ENCODE measurements at places on chromosomes 5 and 9.

- no peak for DNase-seq
Measured at GRCh38 chr5:572398-573019, 39.6 kb upstream of the CEP72 start.

DNA sequence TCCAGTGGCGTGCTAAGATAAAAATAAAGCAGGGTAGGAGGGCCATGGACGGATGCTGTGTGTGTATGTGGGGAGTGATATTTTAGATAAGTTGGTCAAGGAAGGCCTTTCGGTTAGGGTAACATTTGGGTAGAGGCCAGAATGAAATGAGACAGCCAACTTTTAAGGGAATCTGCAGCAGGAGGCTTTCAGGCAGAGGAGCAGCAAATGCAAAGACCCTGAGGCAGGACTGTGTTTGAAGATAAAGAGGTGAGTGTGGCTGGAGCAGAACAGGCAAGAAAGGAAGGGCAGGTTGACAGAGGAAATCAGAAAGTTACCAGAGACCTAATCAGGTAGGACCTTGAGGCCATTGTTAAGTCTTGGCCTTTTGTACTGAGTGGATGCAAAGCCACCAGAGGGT is 106.2 kb downstream of the MAST4 start:
- DNase-seq, result no peak

GRCh38 chr9:89417832-89418473 is 80.0 kb downstream of the SEMA4D start:
- DNase-seq, result no peak

DNA sequence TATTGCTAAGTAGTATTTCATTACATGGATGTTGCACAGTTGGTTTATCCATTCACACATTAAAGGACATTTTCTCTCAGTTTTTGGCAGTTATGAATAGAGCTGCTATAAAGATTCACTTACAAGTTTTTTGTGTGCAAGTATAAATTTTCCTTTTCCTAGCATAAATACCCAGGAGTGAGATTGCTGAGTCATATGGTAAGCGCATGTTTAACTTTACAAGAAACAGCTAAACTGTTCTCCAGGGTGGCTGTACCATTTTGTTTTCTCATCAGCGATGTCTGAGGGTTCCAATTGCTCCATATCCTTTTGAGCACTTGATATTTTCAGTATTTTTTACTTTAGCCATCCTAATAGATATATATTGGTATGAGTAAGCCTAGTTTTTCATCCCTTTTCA is 16.4 kb upstream of the ABCA1 start:
- DNase-seq, result no peak

DNA sequence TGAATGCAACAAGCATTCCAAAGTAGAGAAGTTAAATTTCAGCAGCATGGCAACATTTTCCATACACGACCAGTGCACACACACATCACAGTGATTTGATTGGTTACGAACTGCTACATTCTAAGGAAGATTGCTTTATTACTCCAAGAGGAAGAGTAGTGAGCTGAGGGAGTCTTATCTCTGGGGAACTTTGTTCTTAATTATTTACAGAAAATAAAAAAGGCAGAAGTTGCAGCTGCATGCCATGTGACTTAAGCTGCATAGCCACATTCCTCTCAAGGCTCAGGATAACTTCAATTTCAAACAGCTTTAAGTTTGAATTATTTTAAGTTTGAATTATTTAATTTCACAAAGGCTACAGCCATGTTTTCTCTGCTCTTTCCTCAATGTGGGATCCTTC is 71.6 kb upstream of the HSPB3 start:
- no peak for DNase-seq

- DNase-seq, result no peak
Measured at GRCh38 chr9:99167119-99167518, 54.6 kb downstream of the ALG2 start.

DNA sequence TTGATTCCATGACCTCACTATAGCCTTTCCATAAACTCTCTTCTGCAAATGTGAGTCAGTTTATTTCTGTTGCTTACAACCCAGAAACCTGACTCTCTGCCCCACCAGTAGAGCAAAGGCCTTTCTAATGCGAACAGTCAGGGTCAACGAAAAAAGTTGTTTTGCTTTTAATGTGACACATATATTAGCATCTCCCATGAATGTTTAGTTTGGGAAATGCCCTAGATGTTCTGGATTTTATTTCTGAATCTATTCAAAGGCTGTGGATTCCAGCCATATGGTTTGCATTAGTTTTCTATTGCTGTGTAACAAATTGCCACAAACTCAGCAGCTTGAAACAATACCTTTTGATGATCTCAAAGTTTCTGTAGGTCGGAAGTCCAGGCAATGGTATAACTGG is 193.5 kb downstream of the GNA14 start:
- DNase-seq, result no peak

GRCh38 chr9:133930682-133931485 is 61.2 kb downstream of the VAV2 start:
- no peak for DNase-seq

GRCh38 chr5:84301535-84301934 is 83.1 kb downstream of the EDIL3 start:
- no peak for DNase-seq

DNA sequence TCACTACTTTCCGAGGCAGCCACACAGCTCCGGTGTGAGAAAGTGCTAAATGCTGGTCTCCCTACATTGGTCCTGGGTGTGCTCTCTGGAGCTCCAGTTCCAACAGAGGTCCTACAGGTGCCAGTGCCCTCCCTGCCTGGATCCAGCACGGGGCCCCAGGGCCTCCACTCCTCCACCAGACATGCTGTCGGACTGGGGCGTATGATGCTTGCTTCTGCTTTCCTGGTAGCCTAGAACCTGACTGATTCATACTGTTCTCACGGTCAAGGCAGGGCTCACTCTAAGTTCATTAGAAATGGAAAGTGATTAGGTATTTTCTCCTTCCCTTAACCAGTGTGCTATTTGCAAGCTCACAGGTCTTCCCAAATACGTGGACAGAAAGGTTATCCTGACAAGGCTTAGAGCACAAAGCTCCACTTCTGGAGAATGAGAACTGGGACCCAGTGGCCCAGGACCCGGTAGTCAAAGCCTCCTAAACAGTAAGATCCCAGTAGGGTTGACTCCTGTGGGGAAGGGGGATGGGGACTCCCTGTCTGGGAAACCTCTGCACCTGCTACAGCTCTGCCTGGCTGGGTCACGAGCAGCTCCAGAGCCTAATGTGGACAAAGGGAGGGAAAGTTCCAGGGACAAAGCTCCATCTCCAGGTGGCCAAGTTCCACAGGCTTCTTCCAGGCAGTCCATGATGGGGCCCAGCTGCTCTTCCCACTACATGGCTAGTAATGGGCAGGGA is 98.1 kb downstream of the PAX5 start:
- no peak for DNase-seq
